ENCODE measurements at places on chromosomes 3 and 15. TPM values are rescaled to one million over a fixed set of nuclear protein-coding genes. Genes with fewer than 3 reads are reported as not detected.

PCBP4 gene
- total RNA-seq = 8.4 TPM

DNA sequence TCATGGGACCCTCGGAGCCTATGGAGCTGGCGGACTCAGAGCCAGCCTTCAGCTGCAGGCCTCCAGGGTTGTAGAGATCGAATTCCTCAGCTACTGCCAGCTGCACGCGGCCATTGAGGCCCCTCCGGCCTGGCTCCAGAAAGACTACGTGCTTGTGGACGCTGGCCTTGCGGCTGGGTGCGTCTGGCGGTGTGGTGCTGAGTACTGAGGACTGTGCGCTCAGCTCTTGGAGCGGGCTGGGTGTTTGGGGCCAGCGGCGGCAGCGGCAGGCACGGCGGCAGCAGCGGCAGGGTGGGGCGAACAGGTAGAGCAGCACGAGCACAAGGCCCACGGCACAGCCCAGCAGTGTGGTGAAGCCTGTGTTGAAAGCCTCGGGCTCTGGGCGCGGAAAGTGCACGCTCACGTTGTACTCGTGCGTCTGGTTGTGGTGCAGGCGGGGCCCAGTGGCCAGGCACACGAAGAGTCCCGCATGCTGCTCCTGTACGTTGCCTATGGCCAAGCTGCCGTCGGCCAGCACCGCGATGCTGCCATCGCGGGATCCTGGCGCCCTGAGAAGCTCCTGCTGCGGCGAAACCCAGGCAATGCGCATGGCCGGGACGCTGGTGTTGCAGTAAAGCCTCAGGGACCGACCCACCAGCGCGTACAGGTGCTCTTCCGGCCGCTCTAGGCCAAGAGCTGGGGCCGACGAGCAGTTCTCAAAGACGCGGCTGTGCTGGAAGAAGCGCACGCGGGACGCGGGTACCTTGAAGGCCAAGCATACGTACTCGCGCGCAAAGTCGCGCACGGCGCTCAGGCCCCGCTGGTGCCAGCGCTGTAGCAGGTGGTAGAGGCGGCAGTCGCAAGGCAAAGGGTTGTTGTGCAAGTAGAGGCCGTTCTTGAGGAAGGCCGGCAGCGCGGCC, 1.3 kb downstream of the AMIGO3 start:
- H3K36me3 ChIP-seq = peaks cover 13% of the 10 kb centered on the region
- H3K27ac ChIP-seq = no peak overlapping the region
- peaks cover 23% of the 10 kb centered on the region for H3K4me1 ChIP-seq
- no peak for DNase-seq
- H3K27me3 ChIP-seq = no peaks in the 10 kb centered on the region

HIGD2B gene
- total RNA-seq = 0.32 TPM

MKRN3 gene
- total RNA-seq = 1.3 TPM

DNA sequence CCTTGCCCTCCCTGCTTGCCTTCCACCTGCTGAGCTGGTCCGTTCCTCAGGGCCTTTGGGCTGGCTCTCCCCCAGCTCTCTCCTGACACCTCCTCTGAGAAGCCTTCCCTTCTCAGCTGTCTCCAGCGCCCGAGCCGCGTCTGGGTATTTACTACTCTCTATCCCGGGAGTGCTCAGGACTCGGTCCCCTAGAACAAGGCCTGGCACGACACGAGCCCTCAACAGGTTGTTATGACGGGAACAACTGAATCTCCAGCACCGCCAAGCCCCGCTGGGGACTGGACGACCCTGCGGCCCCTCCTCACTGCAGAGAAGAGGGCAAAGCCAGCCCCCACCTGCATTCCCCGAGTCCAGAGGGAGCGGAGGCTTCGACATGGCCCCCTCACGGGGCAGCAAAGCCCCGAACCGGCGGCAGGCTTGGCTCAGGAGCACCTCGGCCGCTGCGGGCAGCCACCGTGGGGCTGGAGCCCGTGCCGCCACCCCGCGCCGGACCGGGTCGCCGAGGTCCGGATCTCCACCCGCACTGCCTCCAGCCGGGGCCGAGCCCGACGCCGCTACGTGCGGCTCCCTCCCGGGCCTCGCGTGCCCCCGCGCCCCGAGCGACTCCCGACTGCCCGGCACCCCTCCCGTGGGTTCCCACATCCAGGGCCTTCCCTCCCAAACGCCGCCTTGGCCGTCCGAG, 792 bp downstream of the TPRA1 start:
- H3K36me3 ChIP-seq = peaks cover 2% of the 10 kb centered on the region
- H3K4me1 ChIP-seq = peaks cover 25% of the 10 kb centered on the region
- DNase-seq = peak; percentile 43
- no peaks in the 10 kb centered on the region for H3K27me3 ChIP-seq
- H3K27ac ChIP-seq = peak overlapping the region; percentile 68
- peak overlapping the region; percentile 83 for H3K4me3 ChIP-seq

DNA sequence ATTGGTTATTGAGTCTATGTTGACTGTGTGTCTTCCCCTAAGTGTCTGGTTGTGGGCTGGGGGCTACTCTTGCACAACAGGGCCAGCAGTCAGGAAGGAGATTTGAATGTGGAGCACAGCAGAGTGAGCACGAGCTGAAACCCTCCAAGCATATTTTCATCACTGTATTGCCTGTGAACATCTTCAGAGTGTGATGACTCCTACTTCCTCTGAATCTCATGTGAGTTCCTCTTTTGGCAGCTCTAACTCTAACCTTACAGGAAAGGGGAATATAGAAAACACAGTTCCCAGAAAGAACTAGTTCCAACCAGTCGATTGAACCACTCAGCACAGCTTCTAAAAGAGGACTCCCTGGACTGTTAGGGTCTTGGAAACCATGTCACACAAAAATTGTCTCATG, 211.6 kb downstream of the RAP2B start:
- no peaks in the 10 kb centered on the region for H3K36me3 ChIP-seq
- no peaks in the 10 kb centered on the region for H3K4me1 ChIP-seq
- no peak overlapping the region for H3K4me3 ChIP-seq
- no peak overlapping the region for H3K27ac ChIP-seq
- no peak for DNase-seq
- no peaks in the 10 kb centered on the region for H3K27me3 ChIP-seq

DNA sequence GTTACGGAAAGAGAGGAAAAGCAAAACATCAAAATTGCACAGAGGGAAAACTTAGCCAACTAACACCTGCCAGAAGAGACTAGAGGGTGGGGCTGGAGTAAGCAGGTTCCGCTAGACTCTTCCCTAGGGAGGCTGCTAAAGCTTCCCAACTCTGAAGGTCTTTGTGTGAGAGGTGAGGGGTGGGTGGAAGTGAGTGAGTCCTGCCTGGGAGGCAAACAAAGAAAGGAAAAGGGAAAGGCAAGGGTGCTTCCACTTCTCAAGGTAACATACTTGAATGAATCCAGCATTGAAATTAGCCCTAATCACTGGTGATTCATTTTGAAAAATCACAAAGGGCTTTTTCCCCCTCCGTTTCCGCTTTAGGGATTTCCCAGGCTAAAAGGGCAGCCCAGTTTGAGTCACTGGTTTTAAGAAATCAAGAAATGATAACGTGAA, 220.5 kb upstream of the ADAMTS9 start:
- no peaks in the 10 kb centered on the region for H3K27me3 ChIP-seq
- DNase-seq = no peak
- H3K36me3 ChIP-seq = no peaks in the 10 kb centered on the region
- H3K4me1 ChIP-seq = no peaks in the 10 kb centered on the region
- H3K27ac ChIP-seq = no peak overlapping the region

DNA sequence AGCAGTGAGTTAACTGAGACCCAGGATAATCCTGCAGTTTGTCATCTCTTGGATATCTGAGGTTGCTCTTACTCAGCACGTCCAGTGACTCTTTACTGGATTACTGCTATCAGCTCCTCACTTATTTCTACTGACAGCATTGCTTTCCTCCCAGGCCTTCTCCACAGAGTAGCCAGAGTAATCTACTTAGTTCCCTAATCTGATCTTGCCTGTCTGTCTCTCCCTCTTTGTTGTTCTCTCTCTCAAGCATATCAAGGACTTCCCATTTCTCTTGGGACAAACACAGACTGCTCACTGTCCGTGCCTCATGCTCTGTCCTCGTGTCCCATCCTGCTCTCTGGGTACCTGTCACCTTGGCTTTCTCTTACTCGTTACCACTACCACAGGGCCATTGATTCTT, 376.2 kb downstream of the FEZF2 start:
- no peak overlapping the region for H3K27ac ChIP-seq
- DNase-seq = no peak
- H3K27me3 ChIP-seq = peaks cover 2% of the 10 kb centered on the region
- H3K36me3 ChIP-seq = no peaks in the 10 kb centered on the region
- no peaks in the 10 kb centered on the region for H3K4me1 ChIP-seq
- no peak overlapping the region for H3K4me3 ChIP-seq

DNA sequence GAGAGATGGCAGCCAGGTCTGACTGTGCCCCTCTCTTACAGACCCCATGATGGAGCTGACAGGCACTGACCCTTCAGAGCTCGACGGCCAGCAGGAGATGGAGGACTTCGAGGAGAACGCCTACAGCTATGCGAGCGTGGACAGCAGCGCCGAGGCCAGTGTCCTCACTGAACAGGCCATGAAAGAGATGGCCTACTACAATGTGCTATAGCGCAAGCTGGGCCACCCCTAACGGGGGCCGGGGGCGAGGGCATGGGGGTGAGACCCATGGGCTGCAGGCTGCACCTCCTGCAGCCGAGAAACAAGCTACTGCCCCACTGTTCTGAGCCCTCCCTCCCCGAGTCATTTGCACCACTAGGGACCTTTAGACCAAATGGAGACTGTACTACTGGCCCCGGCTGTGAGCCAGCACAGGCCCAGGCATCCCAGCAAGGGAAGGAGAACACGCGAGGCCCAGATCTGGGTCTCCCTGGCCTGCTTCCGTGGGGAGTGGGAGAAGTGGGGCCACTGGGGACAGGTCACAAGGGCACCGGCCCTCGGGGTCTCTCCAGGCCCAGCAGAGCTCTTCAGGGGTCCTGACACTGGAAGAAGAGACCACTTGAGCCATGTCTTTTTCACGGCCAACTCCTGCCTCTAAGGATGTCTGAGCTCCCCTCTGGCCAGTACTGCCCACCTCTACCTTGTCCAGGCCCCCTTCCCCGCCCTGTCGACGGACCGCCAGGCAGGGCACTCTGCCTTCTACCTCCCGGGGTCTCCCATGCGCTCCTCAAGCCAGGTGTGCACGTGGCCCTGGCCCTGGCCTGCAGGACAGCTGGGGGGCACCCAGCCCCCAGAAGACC, 22.4 kb downstream of the IDH2 start:
- no peak overlapping the region for H3K27ac ChIP-seq
- H3K36me3 ChIP-seq = peaks cover 20% of the 10 kb centered on the region
- no peaks in the 10 kb centered on the region for H3K27me3 ChIP-seq
- no peak overlapping the region for H3K4me3 ChIP-seq
- peaks cover 11% of the 10 kb centered on the region for H3K4me1 ChIP-seq

CYP11A1 gene
- 0.31 TPM for total RNA-seq

ZKSCAN7 gene
- 4.7 TPM for total RNA-seq

DNA sequence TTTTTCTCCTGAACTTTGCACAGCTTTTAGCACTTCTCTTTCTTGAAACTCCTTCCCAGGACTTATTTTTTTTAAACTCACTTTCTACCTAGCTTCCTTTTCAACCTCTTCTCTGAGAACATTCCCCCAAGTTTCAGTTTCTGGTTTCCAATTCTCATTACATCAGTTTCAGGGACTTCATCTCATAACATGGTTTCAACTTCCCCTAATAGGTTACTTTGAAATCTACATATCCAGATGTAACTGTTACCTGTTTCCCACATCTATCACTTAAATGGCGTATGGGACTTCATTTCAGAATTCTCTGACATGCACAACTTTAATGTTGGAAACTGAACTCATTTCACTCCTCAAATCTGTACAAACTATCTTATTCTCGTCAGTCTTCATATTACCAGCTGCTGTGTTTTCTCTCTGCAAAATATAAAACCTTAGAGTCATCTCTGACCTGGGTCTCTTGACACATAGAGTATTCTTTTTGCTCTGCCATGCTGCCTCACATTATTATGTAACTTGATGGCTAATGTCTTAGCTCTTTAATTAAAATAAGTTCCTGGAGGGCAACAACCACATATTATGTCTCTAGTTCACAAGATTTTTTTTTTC, 58.4 kb downstream of the NME9 start:
- peaks cover 28% of the 10 kb centered on the region for H3K36me3 ChIP-seq
- H3K4me1 ChIP-seq = peaks cover 6% of the 10 kb centered on the region
- no peak overlapping the region for H3K4me3 ChIP-seq
- no peak for DNase-seq
- H3K27ac ChIP-seq = peak overlapping the region; percentile 25
- H3K27me3 ChIP-seq = no peaks in the 10 kb centered on the region

GRCh38 chr15:44620081-44620480, 43.4 kb downstream of the SPG11 start:
- H3K4me3 ChIP-seq = no peak overlapping the region
- no peaks in the 10 kb centered on the region for H3K27me3 ChIP-seq
- peaks cover 12% of the 10 kb centered on the region for H3K4me1 ChIP-seq

FOXL2NB gene
- total RNA-seq = not detected

FAM227B gene
- total RNA-seq = 6.1 TPM

DNA sequence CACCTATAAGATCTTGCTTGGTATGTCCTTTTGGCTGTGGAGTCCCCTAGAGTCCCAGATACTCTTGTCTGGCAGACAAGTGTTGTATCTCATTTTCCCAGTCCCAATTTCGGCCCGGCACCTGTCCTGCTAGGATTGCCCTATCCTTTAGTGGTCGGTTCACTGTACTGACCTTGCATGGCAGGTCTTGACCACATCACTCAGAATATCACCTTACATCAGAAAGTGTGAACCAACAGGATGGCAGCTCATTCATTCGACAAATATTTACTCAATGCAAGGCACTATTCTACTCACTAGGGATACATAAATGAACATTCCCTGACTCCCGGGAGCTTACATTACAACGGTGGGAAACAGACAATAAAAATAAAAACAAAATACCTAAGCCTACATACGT, 5.7 kb upstream of the CCDC80 start:
- no peak for DNase-seq
- no peak overlapping the region for H3K27ac ChIP-seq
- peaks cover 17% of the 10 kb centered on the region for H3K27me3 ChIP-seq

GRCh38 chr3:197309528-197310361, 11.3 kb upstream of the DLG1 start:
- peaks cover 41% of the 10 kb centered on the region for H3K4me1 ChIP-seq
- no peak overlapping the region for H3K4me3 ChIP-seq
- peaks cover 9% of the 10 kb centered on the region for H3K27me3 ChIP-seq

DNA sequence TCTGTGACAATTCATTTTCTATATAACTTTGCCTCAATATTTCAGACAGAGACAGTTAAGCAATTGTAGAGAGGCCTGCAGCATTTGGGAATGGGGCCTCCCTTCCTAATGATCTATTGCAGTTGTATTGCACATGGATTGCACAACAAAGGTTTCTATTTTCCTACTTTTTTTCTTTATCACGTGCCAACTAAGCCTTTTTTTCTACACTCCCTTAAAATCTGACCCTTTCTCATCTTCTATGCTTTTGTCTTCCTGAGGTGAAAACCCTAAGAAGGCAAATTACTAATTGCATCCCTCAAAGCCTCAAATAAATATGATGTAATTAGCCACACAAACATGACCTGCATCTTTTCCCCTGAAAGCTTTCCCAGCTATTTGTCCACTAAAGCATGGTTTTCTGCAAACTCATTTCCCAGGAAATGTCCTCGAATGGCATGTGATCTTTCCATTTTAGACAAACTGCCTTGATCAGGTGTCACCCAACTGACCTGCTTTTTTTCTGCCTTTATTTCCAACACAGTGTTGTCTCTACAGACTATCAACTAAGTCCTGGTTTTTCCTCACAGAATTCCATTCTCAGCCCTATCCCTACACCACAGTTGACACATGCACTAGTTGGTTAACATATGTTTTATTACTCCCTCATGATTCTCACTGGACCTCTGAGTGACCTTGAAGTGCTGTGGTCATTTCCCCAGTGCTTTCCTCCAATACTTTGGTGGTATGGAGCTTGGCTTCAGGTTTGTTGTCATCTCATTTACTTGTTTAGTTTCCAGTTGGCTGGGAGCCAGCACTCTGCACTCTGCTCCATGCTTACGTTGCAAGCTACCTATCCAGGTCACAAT, 31.9 kb upstream of the TSC22D2 start:
- peaks cover 2% of the 10 kb centered on the region for H3K27me3 ChIP-seq
- H3K27ac ChIP-seq = no peak overlapping the region
- no peak overlapping the region for H3K4me3 ChIP-seq
- H3K36me3 ChIP-seq = no peaks in the 10 kb centered on the region
